ENCODE measurements at places on chromosomes 13 and 19.

DNA sequence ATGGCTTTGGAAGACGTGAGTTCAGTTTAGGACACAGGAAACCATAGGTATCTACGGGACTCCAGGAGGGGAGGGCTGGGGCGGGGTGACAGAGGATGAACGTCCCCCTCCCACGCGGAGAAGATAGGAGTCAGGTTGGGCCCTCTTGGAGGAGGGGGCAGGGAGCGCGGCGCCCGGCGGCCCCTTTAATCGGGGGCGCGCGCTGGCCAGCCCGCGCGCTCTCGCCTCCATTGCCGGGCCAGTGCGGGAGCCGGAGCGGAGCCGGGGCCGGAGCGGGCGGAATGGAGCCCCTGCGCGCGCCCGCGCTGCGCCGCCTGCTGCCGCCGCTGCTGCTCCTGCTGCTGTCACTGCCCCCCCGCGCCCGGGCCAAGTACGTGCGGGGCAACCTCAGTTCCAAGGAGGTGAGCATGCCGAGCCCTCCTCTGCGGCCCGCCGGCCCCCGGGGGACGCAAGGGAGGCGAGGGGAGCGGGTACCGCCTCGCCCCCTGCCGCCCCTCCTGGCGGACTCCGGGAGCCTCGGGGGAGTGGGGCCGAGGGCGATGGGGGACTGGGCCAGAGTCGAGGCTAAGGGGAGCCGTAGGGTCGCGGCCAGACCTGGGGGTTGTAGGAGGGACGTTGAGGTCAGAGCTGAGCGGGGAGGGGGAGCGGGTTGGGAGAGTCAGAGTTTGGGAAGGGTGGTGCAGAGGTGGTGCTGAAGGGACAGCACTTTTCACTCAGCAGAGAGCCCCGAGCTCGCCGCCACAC is at the start of gene TMEM145:
TMEM145 (plus strand) TSS at position 214 of the 744 bp plus-strand sequence; CDS start at position 282, 68 bp downstream.
- DNase-seq, result peak; percentile 28

- DNase-seq, result no peak
These were observed at the start of gene FCGBP for GRCh38 chr19:39934584-39935363. Gene FCGBP, minus strand, starts transcription at chr19:39934634.

- no peak for DNase-seq
These were observed 21.3 kb upstream of the EPHX3 start for GRCh38 chr19:15253513-15253912.

DNA sequence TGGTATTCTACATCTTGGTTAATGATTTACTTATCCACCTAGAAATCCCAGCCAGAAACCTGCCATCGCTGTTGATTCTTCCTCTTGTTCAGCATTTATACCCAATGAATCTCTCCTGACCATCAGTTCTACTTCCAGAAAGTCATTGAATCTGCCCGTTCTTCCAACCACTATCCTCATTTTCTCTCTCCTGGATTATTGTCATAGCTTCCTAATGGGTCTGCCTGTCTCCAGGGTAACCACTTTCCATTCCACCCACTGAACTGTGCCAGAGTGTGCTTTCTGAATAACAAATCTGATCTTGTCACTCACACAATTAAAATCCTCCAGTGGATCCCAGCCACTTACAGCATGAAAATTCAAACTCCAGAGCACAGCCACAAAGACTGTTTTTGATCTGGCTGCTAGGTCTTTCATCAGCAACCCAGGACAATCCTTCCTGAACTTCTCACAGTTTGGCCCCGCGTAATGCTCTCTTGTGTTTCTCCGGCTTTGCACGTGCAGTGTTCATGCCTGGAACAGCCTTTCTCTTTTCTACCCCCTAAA is 330.6 kb downstream of the SPRY2 start:
- peak; percentile 73 for DNase-seq

GRCh38 chr13:27200413-27201070 is 28.9 kb upstream of the USP12 start:
- peak; percentile 30 for DNase-seq

DNA sequence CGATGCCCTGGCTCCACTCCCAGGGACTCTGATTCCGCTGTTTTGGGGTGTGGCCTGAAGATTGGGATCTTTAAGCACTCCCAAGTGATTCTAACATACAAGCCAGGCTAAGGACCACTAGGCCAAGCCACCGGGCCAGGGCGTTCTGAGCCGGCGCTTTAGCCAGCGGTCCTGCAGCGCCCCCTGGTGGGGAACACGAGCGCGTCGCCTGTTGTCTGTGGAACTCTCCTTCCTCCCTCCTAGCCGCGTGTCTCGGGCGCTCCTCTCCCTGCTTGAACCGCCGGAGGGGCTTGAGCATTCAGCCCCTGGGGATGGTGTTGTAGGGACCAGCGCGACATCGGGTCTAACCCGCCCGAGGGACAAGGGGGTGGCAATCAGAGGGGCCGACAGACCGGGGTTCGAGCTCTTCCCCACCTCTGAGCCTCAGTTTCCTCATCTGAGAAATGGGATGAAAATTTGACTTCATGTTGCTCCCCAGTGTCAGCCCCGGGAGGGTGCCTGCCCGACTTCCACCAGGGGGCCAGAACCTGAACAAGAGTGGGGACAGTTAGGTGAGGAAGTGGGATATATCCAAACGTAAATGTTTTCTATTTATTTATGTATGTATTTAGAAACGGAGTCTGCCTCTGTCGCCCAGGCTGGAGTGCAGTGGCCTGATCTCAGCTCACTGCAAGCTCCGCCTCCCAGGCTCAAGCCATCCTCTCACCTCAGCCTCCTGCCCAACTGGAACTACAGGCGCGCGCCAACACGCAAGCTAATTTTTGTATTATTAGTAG is 18.0 kb upstream of the PNMA8B start:
- peak; percentile 66 for DNase-seq

DNA sequence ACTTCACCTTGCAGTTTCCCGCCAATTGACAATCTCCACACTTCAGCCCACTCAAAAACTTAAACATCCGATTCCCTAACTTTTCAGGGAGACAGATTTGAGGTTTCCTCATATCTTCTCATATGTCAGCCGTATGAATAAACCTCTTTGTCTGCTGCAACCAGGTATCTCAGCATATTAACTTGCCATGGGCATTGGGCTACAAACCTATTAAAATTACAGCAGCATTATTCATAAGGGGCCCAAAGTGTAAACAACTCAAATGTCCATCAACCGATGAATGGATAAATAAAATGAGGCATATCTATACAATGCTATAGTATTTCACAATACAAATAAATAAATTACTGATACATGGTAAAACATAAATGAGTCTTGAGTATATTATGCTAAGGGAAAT is 179.4 kb upstream of the ATXN8OS start:
- DNase-seq, result no peak

- DNase-seq, result peak; percentile 92
These were observed 59.4 kb upstream of the FARP1 start for GRCh38 chr13:98083507-98083906.

GRCh38 chr13:44106266-44107152 is 226.8 kb downstream of the LACC1 start:
- no peak for DNase-seq
